ENCODE measurements at places on chromosomes 3 and 15.

- DNase-seq, result no peak
Measured at GRCh38 chr3:153180860-153181372, 18.9 kb downstream of the RAP2B start.

- no peak for DNase-seq
Measured at GRCh38 chr15:29938361-29939335, 116.4 kb upstream of the TJP1 start.

GRCh38 chr3:157056035-157056434 is 103.9 kb downstream of the CCNL1 start:
- DNase-seq, result no peak

- no peak for DNase-seq
Measured at GRCh38 chr15:71079208-71080044, 35.8 kb upstream of the THSD4 start.

- no peak for DNase-seq
Measured at GRCh38 chr15:40736575-40736974, 18.5 kb downstream of the RMDN3 start.

DNA sequence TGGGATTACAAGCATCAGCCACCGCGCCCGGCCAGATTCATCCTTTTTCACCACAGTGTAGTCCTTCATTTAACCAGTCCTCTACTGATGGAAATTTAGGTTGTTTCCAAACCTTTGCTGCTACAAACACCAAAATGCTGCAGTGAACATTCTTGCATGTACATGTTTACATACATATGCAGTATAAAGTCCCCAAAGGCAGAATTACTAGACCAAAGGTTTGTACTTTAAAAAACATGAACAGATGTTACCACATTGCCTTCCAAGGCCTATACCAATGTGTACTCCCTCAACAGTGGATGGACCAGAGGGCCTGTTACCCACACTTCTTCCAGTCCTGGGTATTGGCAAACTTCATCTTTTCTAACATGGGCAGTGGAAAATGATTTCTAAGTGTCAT is 51.0 kb downstream of the RLBP1 start:
- DNase-seq, result no peak

GRCh38 chr15:34721157-34721801 is 33.5 kb downstream of the GJD2 start:
- no peak for DNase-seq

GRCh38 chr3:9205345-9206143 is 43.9 kb downstream of the SRGAP3 start:
- DNase-seq, result no peak

GRCh38 chr3:56783644-56784447 is 17.9 kb downstream of the ARHGEF3 start:
- no peak for DNase-seq

GRCh38 chr3:39165518-39165917 is 12.1 kb upstream of the CSRNP1 start:
- no peak for DNase-seq

- no peak for DNase-seq
Measured at GRCh38 chr3:149954812-149955211, 15.9 kb downstream of the PFN2 start.

DNA sequence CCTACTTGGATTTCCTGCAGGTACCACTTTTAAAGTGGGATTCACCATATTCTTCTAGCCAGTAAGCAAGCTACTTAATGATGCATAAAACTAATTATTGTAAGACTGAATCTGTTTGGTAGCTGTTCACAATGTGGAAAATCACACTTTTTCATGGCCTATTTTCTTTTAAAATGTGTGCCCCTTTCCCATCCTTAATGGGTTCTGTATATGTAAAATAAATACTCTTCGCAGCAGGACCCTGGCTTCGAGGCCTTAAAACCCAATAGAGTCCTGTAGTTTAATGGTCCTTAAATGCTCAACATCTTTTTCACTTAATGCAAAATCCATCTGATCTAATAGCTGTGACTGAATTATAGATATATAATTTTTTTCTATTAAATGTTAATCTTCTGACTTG is 111.0 kb downstream of the UACA start:
- no peak for DNase-seq

- DNase-seq, result no peak
Measured at GRCh38 chr3:95327478-95327877, 1264.6 kb downstream of the NSUN3 start.

- DNase-seq, result peak; percentile 86
Measured at GRCh38 chr3:185936814-185937688, 763 bp downstream of the TRA2B start.

All from stimulated activated CD4-positive, alpha-beta T cell treated with anti-CD3 and anti-CD28 coated beads, Interleukin-4, amount 100 ng/mL, for 48 hours (primary cell).